NCI-H510A (cell line): ENCODE measurements at places on chromosomes 7 and 10.

DNA sequence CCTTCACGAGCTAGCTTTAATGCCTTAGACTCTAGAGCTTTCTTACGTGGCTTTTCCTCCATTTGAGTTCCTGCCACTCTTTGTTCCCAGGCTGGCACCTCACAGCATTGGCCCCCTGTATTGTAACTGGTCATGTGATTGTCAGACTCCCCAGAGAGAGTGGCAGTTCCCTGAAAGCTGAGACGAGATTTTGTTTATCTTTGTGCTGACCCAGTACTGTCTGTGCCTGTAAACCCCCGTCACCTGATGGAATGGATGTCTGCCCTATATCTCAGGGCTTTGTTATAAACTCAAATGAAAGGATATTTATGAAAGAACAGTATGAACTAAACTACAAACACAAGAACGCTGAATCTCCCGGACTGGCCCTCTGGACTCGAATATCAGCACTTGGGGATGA is 13.0 kb downstream of the NOBOX start:
- DNase-seq: no peak

DNA sequence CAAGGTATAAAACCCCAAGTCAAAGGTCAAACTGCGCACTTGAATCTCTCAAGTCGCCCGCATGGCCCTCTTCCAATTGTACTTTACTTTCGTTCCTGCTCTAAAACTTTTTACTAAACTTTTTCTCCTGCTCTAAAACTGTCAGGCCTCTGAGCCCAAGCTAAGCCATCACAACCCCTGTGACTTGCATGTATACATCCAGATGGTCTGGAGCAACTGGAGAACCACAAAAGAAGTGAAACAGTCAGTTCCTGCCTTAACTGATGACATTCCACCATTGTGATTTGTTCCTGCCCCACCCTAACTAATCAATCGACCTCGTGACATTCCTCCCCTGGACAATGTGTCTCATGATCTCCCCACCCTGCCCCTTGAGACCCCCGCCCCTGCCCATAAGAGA is 35.6 kb upstream of the PIK3CG start:
- DNase-seq: no peak

- peak; percentile 56 for DNase-seq
These were observed 20.1 kb upstream of the ATXN7L1 start for GRCh38 chr7:105896407-105896911.

GRCh38 chr10:28883741-28884423 is 206.6 kb downstream of the BAMBI start:
- DNase-seq: no peak

DNA sequence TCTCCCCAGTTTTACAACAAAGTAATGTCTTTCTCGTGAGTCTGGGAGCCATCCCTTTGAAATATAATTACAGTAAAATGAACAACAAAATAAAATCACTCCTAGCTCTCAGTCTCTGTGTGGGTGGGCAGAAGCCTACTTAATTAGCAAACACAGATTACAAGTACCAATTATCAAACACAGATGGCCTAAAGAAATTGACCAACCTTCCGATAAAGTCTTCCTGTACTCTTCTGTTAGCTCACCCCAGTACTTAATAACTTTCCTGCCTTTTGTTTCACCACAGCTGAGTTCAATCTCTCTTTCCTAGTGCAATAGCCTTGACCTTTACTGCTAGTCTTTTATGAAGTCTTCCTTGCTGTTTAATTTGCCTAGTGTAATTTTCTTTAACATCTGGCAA is 719.2 kb upstream of the MBL2 start:
- DNase-seq: no peak

DNA sequence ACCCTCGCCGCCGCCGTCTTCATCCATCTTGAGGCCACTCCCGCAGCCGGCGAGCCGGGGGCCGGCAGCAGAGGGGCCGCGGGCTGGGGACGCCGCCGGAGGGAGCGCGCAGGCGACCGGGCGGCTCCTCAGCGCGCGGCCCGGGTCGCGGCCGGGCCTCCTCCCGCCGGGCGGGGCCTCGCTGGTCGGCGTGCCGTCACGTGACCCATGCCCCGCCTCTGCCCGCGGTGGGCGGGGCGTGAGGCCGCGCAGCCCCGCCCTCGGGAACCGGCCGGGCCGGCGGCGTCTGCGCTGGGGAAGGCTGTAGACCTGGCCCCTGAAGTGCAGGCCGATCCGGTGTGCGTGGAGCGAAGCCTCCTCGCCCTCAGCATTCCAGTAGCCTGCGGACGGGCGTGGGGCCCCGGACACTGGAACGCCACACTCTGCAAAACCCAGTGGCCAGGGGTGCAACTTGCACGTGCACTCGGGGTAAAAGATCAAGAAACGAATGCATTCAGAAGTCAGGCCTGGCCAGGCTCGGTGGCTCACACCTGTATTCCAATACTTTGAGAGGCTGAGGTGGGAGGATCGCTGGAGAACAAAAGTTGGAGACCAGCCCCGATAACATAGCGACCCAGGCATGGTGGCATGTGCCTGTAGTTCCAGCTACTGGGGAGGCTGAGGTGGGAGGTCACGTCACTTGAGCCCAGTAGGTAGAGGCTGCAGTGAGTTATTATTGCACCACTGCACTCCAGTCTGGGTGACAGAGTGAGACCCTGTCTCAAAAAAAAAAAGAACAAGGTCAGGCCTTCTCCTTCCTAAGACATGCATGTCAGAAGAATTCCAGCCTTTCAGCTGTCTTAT is at the start of gene CYTH3:
CYTH3 (minus strand) TSS at position 144 of the 843 bp plus-strand sequence; CDS start at position 27, 117 bp downstream.
- peak; percentile 66 for DNase-seq

- no peak for DNase-seq
These were observed 51.3 kb downstream of the CLEC2L start for GRCh38 chr7:139574618-139575337.

GRCh38 chr10:72720814-72721660 is 29.1 kb downstream of the MCU start:
- DNase-seq: no peak

DNA sequence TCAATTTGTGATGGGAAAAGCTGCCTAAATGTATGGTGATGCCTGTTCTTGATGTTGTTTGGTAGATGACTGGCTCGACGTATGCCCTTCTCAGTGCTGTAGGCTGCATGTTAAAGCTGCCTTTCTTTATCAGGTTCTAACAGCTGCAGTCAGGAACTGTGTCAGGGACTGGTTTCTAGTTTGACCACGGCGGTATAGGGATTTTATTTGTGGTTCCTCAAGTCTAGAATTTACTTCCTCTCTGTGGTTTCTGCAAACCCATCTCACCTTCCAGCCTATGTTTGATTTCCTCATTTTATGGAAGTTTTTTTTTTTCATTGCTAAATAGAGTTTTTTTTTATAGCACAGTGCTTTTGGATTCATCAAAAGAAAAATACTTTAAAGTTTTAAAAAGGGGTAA is 26.5 kb downstream of the LMTK2 start:
- DNase-seq: no peak

DNA sequence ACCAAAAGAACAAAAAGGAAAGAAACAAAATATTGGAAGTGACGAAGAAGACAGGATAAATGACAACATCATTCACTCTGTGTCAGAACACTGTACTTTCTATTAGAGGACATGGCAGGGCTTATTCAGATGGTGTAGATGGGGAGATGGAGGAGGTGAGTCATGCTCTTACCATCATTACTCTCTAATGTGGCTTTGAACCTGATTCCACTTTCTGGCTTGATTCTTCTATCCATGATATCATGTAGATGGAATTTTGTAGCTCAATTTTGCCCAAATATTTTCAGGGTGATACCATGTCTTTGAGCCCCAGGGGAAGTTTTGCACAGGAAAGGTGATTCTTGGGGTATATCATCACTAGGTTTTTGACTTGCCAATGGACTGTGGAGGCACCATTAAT is 91.7 kb downstream of the CFAP58 start:
- no peak for DNase-seq

DNA sequence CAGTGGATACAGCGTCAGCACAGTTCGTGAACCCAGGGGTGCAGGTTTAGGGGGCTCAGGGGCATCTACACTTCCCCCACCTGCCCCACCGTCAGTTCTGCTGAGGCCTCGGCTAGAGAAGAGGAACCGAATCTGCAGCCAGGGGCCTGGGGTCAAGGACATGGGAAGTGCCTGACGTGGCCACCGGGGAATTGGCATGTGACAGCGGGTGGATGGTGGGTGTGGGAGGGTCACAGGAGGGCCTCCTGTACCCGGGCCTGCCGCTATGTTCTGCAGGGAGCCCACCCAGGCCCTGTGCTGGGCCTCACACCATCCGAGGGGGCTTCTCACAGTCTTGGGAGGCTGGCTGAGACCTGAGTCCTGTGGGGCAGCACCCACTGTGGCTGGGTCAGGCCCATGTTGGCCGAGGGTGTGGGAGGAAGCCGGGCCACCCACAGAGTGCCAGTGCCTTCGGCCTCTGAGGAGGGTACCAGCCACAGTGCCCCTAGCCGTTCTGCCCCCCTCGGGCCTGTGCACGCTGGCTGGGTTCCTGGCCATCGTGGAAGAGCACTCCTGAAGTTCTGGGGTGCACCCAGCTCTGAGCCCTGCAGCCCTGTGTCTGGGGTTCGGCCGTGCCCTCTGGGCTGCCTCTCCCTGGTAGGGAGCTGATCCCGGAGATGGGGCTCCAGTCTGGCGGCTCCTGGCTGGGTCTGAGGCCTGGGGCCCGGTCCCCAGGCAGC is 5.9 kb downstream of the TTYH3 start:
- DNase-seq: no peak

GRCh38 chr10:88032566-88032965 is 169.1 kb downstream of the PTEN start:
- DNase-seq: no peak

DNA sequence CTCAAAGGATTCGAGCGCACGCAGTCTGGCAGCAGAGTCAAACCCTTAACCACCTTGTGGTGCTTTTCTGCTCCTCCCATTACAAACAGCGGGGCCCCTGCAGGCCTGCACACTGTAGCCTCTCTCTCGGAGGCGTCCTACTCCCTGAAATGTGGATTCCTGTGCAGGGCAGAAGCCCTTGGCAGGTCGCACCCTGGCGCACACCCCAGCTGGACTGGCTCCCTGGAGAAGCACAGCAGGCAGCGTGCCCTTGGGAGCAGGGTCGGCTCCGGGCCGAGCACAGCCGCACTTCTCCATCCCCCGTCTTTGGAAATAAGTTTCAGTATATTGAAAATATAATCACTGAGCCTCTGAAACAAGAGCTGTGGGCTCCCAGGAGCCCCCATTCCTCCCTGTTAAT is 144.1 kb downstream of the C10orf105 start:
- no peak for DNase-seq

DNA sequence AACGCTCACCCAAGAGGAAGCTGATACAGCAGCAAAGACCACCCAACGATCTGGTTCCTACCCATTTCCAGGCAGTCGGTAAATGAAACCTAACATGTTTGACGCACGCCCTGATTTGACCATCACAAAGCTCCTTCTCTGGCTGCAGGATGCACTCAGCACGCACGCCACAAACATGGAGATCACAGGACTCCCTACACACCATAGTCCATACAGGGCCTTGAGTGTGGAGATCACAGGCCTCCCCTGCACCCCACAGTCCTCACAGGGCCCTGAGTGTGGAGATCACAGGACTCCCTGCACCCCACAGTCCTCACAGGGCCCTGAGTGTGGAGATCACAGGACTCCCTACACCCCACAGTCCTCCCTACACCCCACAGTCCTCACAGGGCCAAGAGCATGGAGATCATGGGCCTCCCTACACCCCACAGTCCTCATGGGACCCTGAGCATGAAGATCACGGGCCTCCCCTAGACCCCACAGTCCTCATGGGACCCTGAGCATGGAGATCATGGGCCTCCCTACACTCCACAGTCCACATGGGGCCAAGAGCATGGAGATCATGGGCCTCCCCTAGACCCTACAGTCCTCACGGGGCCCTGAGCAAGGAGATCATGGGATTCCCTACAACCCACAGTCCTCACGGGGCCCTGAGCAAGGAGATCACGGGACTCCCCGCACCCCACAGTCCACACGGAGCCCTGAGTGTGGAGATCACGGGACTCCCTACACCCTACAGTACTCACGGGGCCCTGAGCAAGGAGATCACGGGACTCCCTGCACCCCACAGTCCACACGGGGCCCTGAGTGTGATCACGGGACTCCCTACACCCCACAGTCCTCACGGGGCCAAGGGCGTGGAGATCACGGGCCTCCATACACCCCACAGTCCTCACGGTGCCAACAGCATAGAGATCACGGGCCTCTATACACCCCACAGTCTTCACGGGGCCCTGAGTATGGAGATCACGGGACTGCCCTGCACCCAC is 409.2 kb downstream of the DNAJB6 start:
- DNase-seq: no peak

DNA sequence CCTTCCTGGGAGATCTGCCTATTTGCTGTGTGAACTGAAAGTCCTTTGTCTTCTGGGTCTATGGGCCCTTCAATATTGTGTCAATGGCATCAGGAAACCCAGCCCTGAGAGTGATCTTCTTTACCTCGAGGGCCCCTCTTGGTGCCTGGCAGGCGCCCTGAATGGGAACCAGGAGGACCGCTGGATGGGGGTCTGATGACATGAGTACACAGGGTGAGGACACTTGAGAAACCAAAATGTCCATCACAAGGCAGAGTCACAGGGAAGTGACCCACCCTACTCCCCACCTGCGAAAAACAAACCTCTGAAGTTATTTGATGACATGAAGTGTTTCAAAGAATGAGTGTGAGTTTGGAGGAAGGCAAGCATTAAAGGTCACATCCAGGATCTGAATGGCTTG is 17.3 kb downstream of the SFTPA1 start:
- no peak for DNase-seq

- DNase-seq: no peak
These were observed 225.9 kb downstream of the TRIL start for GRCh38 chr7:28732071-28732869.
